ENCODE measurements at places on chromosomes 2 and 18.

DNA sequence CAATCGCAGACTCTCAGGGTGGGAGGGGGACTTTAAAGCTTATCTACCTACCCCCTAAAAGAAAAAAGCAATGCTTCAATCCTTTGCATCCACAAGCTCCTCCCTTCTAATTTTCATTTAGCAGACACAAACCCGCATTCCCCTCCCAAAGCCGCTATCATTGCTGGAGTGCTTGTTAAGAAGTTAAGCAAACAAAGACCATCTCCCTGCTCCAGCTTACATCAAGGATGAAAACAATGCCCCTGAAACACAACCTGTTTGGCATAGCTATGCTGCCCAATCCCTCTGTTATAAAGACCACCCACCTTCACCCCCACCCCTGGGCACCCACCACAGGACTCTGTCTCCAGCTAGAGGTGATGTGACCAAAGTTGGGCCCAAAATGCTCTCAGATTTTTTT is 33.0 kb downstream of the REEP1 start:
- DNase-seq, result peak; percentile 59

- DNase-seq, result no peak
Measured at GRCh38 chr2:74399785-74400184, 19.7 kb upstream of the DCTN1 start.

DNA sequence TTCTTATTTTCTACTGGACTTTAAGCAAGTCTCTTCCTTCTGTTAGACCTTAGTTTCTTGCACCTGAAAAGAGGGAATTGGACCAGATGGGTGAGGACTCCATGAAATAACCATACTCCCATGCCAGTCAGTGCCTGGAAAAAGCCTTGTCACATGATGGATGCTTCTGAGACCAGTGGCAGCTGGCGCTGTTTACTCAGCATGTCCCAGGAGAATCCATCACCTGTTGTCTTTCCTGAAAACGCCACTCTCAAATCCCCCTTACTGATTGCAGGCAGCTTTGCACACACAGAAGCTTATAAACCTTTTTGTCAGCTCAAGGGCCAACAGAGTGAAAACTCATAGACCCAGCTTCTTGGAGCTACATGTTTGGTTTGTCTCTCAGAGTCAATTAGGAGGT is 117.6 kb downstream of the POLE4 start:
- peak; percentile 95 for DNase-seq

- no peak for DNase-seq
Measured at GRCh38 chr2:46461709-46462171, 17.6 kb upstream of the TMEM247 start.

GRCh38 chr2:2839782-2840531 is 508.9 kb upstream of the MYT1L start:
- no peak for DNase-seq

Measured in NCI-H524 (cell line).